HFFc6 (cell line): ENCODE measurements at places on chromosomes 3 and 15. TPM values are rescaled to one million over a fixed set of nuclear protein-coding genes. Genes with fewer than 3 reads are reported as not detected.
A peak's percentile ranks its signal among the peaks of the same experiment; 100 is the strongest.

The PTX3 gene
- total RNA-seq = 19.3 to 44.9 TPM (median 32.3 TPM) in 3 replicates

The CMTM7 gene
- total RNA-seq = 14.9 to 17.1 TPM (median 15.7 TPM) in 3 replicates

The MUSTN1 gene
- total RNA-seq = not detected in 3 replicates

The PLA2G4D gene
- not detected in 3 replicates for total RNA-seq

The LRRC34 gene
- total RNA-seq = 0.63 to 0.87 TPM (median 0.85 TPM) in 3 replicates

The FMN1 gene
- 7.2 to 12.8 TPM (median 8.3 TPM) in 3 replicates for total RNA-seq

The SCN5A gene
- 0.46 TPM in 1 of 3 replicates, not detected in the others for total RNA-seq

DNA sequence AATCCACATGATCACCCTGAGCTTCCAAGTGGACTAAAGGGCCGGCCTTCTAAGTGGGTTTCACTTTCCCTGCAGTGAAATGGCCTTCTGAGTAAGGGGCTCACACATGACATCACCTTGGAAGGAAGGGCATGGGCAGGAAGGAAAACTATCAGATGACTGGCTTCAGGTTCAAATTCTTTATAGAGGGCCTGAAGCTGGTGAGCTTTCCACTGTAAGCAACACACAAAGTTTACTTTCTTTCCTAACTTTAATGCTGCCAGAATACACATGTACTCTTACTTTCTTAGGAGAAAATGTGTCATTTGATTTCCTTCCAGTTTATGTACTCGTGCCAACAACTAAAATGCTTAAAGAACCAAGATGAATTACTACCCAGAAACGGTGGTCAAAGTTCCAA is 475.6 kb downstream of the FOXP1 start:
- peak overlapping the region; percentile 53; the same call in 1 of the 2 replicates for H3K4me3 ChIP-seq
- H3K27me3 ChIP-seq = no peaks in the 10 kb centered on the region; the same call in 1 of the 2 replicates
- peaks cover 10% of the 10 kb centered on the region; the same call in 1 of the 2 replicates for H3K36me3 ChIP-seq

GRCh38 chr3:44513513-44513912 is 36.0 kb upstream of the ZNF445 start:
- peaks cover 4% of the 10 kb centered on the region for H3K27me3 ChIP-seq
- no peaks in the 10 kb centered on the region for H3K36me3 ChIP-seq
- no peak overlapping the region for H3K27ac ChIP-seq

DNA sequence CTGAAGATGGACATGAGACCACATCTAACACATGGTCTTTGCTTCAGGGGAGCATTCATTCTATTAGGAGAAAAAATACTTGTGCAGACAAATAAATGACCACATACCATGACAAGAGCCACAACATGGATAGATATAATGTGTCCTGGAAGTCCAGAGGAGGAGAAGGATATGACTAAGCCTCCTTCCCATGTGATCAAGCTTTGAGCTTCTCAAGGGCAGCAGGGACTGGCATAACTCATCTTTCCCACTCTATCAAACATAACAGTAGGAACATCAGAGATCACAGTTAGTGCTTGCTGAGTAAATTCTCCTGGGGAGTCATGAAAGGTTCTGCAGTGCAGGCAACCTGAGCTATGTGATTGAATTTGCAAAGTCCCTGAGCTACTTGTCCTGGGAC is 86.0 kb upstream of the LPP start:
- no peak overlapping the region for H3K4me3 ChIP-seq
- no peaks in the 10 kb centered on the region for H3K27me3 ChIP-seq
- H3K36me3 ChIP-seq = no peaks in the 10 kb centered on the region; the same call in 1 of the 2 replicates
- peaks cover 38% of the 10 kb centered on the region for H3K4me1 ChIP-seq
- peak; percentile 76 for DNase-seq
- peak overlapping the region; percentile 51 for H3K27ac ChIP-seq

- no peaks in the 10 kb centered on the region for H3K36me3 ChIP-seq
- no peak overlapping the region for H3K27ac ChIP-seq
- H3K27me3 ChIP-seq = peaks cover 1% of the 10 kb centered on the region
- no peak overlapping the region for H3K4me3 ChIP-seq
- H3K4me1 ChIP-seq = no peaks in the 10 kb centered on the region
- DNase-seq = no peak
Observed at GRCh38 chr15:33559207-33559890, 248.6 kb downstream of the RYR3 start.

- peak overlapping the region; percentile 98 for H3K27ac ChIP-seq
- H3K27me3 ChIP-seq = no peaks in the 10 kb centered on the region; the same call in 1 of the 2 replicates
- no peaks in the 10 kb centered on the region for H3K36me3 ChIP-seq
Observed at GRCh38 chr3:122794483-122794778, 438 bp upstream of the SLC49A4 start.

DNA sequence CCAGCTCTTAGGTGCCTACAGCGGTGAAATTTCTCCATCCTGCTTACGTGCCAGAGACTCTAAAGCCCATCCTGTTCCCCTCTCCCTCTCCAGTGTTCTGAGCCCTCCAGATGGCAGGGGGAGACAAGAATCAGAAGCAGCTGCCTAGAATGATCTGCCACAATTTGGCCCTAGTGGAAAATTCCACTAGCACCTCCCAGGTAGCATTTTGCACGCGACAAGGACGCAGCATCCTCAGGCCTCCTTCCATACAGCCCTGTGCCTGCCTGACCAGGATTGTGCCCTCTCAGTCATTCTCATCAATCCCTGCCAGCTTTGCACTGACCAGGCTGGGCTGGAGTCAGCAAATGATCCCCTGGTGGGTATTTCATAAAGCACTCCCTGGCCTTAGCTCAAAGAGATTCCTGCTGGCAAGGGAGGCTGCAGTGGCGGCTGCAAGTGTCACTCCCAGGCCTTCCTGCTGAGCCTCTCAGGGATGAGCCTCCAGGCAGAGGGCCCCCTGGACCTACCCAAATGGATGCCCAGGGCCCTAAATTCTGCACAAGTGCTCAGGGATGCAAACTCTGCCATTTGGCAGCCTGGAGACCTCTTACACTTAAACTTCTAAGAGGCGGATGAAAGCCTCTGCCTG is 130.2 kb upstream of the ATP2B2 start:
- H3K27ac ChIP-seq = no peak overlapping the region
- H3K36me3 ChIP-seq = no peaks in the 10 kb centered on the region; the same call in 1 of the 2 replicates
- no peak overlapping the region for H3K4me3 ChIP-seq
- H3K27me3 ChIP-seq = peaks cover 20% of the 10 kb centered on the region
- no peak for DNase-seq

DNA sequence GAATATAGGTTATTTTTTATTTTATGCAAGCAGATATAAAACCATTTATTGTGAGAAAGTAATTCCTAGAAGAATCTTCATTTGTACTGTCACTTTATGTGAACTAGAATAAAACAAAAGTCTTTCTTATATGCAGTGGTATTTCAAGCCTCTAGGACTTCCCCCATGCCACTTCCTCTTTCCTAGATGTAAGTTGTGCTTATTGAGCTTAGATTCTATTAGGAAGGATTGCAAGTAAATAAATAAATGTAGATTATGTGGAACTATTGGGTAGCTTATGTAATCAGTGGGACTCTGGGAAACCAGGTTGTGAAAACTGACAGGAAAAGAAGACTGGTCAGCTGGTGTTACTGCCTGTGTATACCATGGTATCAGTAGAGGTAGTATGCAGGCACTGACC is 169.7 kb downstream of the RSRC1 start:
- no peaks in the 10 kb centered on the region for H3K4me1 ChIP-seq
- no peak for DNase-seq
- no peaks in the 10 kb centered on the region for H3K27me3 ChIP-seq
- peaks cover 8% of the 10 kb centered on the region for H3K36me3 ChIP-seq

GRCh38 chr3:19226479-19226878 is 78.2 kb downstream of the KCNH8 start:
- no peaks in the 10 kb centered on the region for H3K36me3 ChIP-seq
- H3K27me3 ChIP-seq = no peaks in the 10 kb centered on the region
- DNase-seq = no peak
- no peak overlapping the region for H3K4me3 ChIP-seq
- H3K4me1 ChIP-seq = no peaks in the 10 kb centered on the region
- H3K27ac ChIP-seq = no peak overlapping the region

DNA sequence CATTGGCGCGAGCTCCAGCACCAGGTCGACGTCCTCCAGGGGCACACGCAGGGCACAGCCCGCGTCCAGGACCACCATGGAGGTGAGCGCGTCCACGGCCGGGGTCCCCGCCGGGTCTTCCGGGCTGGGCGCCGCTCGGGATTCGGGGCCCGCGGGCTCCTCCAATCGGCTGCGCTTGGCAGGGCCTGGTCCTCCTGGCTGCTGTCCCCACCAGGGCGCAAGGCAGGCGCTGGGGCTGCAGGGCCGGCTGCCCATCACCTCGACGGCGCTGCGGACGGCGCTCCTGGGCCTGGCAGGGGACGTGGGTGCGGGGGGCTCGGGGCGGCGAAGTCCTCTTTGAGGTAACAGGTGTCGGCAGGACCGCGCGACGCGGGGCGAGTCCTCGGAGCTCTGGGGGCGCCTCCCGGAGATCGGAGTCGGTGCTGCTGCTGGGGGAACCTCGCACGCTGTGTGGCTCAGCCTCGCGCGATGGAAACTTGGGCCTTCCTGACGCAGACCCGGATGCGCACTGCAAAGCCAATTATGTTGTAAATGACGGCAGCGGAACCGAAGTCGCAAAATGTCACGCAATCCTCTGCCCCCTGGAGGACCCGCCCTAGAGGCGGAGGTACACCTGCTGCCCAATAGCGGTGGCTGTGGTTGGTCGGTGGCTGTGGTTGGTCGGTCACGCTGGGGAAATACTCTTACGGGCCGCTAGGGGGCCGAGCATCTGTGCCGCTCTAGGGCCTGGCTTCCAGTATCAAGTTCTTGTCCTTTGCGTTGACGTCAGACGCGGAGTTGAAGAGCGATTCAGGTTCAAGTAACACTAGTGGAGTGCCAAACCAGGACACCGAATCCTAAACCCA is at the start of gene PRR23C:
Gene PRR23C, minus strand, starts transcription at position 527 of the 845 bp plus-strand sequence. Its CDS starts 272 bp downstream, at position 255.
- peaks cover 2% of the 10 kb centered on the region; the same call in 1 of the 2 replicates for H3K27me3 ChIP-seq
- H3K27ac ChIP-seq = no peak within 1 kb of the TSS
- no peaks in the 10 kb centered on the region for H3K4me1 ChIP-seq
- peaks cover 11% of the 10 kb centered on the region; the same call in 1 of the 2 replicates for H3K36me3 ChIP-seq
- no peak for DNase-seq
